Stimulated activated CD4-positive, alpha-beta T cell treated with anti-CD3 and anti-CD28 coated beads, Interleukin-1b, Interleukin-23, amount 100 ng/mL, for 1 hour (primary cell): ENCODE measurements at places on chromosomes 12 and 14.

- no peak for DNase-seq
Observed at GRCh38 chr14:86782092-86782580, 1210.8 kb downstream of the GALC start.

GRCh38 chr12:108327621-108328344 lies 11.3 kb downstream of the CMKLR1 start:
- no peak for DNase-seq

DNA sequence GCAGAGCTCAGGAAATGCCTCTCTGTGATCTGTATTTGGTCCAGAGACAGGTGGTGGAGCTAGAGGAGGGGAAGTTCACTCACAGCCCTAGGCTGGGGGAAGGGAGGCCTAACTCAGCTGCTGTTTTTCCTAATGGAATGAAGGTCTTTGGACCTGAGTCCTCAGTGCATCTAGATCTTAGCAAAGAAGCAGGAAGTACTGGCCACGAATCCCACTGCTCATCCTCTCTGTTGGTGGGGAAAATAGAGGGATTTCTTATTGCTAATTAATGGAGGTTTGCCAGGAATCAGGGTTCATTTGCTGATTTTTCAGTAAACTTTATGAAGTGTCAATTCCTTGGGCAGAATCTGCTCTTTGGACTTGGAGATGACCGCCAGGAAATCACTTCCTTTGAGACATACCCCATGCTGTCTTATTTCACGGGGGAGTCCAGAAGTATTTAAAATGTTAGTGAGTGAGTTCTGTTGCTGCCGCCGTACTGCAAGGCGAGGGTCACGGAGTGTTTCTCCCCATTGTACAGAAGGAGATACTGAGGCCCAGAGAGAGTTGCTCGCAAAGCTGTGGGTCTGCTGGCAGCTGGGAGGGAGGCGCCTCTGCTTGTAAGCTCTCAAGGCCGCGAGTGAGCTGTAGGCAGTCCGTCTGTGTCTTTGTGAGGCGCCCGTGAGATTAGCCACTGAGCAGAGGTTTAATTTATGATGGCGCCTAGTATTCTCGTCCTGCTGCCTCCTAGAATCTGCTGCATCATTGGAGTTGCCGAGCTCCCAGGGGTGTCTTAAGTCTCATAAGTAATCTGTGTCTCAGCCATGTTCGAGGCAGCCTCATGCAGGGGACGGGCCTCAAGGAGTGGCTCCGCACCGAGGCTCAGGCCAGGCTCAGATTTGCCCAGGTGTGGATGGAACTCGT lies 88.2 kb downstream of the TSPAN9 start:
- DNase-seq = no peak

- DNase-seq = no peak
Observed at GRCh38 chr12:103748002-103748401, 93.0 kb downstream of the NT5DC3 start.

GRCh38 chr12:29104516-29104915 lies 44.6 kb upstream of the FAR2 start:
- no peak for DNase-seq

- DNase-seq = no peak
Observed at GRCh38 chr14:85527445-85528035, 2.4 kb upstream of the FLRT2 start.

DNA sequence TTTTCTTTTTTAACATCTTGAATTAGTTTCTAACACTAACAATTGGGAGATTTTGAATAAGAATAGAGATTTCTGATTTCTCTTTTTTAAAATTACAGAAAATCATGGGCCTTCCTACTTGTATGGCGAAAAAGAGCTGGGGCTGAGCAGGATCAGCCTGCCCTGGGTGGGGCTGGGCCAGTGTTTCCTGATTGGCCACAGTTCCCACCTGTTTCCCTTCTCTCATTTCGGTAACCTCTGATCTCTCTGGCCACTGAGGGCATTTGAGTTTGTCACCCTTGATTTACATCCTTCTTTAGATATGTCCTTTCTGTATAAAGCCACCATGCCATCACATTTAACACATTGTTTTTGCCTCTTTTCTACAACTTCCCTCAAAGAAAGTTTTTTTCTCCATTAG lies 254.2 kb downstream of the ZFP36L1 start:
- no peak for DNase-seq

DNA sequence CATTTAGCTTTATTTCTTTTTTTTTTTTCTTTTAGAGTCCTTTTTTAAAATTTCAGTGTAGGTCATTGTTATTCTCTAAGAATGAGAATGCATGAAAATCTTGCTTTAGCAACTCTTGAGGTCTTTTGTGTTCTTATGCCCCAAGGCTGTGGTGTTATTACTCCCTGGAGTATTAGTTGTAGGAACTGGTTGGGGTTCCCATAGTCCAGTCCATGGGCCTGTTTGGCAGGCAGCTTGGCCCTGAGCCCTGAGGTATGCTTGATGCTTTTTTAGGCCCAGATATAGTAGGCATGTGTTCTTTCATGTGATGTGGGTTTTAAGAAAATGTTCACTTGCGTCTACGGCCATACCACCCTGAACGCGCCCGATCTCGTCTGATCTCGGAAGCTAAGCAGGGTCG lies 1.6 kb downstream of the FAM234B start:
- no peak for DNase-seq

DNA sequence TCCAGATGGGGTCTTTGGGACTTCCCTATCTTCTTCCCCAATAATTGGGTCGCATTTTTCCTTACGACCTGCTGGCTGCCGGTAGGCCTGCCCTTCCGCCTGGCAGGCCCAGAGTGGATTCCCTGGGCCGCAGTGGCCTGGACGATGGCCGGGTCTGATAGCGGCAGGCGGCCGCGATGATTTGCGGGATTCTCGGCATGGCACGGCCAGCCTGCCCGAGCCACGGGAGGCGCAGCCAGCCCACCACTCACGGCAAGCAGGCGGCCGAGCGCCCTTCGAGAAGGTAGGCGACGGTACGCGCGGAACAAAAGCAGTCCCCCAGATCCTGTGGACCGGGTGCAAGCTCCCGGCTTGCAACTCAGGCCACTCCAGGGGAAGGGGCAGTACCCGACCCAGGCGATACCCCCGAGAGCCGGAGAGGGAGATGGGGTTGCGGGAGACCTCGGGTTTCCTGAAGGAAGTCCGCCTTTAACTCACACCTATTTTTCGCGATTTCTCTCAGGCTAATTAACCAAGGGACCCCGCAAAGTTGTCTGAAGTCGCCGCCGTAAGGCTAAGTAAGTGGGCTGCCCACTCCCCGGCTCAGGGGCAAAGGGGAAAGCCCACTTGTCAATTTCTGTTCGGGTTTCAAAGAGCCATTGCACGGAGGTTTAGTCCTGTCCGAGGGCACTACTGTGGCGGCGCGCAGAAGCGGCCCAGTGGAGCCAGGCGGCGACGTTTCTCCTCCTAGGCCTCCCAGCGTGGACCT lies 1.4 kb upstream of the GSC start:
- no peak for DNase-seq

- DNase-seq = peak; percentile 27
Observed at GRCh38 chr14:100438678-100439592, 115.8 kb downstream of the SLC25A47 start.

DNA sequence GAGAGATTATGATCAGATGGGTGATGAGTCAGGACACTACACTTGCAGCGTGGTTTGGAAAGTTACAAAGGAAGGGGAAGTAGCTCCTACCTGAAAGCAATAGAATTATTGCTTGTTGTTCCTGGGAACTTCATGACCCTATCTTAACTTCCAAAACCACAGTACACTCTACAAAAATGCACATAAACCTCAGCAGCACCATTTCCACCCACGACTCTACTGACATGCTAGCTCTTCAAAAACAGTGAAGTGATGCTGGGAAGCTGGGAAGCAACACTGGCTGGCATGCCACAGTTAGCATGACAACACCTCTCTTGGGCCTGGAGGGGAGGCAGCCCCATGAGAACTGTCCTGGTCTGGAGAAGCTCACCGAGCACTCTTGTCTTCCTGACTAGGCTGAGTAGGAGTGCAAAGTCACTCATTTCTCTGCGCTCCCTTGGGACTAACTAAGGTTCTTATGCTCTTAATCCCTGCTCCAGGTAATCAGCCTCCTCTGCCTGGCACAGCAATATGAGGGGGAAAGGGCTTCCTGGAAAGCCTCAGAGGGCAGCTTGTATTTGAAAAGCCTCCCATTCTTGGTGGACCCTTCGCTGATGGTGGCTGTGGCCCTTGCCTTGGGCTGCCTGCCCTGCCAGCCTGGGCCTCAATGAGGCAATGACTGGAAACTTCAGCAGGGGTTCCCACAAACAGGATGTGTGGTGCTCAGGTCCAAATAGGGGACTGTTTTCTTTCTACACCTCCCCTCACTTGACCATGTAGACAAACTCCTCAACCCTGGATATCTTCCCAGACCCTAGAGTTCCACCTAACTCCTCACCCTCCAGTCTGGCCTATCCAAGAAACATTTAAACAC lies 1.2 kb downstream of the KRT3 start:
- no peak for DNase-seq

GRCh38 chr12:50059440-50060119 lies 2.2 kb downstream of the ASIC1 start:
- no peak for DNase-seq

DNA sequence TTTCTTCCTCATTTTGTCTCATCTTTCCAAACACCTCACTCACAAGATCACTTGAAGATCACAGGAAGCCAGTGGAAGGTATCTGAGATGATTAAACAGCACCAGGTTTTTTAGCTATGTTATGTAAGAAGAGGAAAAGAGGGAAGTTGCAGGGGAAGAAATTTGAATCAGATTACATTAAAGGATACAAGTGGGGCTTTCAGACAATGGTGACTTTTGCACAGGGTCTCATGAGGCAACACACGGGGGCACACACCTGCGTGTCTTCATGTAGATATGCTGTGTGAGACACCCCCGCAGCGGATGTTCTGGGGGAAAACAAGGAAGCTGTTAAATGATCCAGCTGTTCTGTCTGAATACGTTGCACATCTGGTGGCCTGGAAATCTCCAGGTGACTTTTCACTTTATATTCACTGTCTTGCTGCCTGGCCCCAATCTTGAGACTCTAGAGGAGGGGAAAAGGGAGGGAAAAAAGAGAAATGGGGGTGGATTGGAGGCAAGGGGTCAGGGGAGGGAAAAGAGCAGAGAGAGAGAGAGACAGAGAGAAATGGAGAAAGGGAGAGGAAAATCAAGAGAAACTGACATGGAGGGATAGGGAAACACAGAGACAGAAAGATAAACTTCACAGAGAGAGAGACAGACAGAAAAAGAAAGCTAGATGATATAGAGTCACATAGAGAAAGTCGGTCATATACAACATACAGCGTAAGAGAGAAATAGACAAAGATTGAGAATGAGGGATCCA lies 36.3 kb upstream of the PPP1CC start:
- no peak for DNase-seq

GRCh38 chr14:99447739-99448138 lies 32.9 kb downstream of the SETD3 start:
- DNase-seq = no peak

- no peak for DNase-seq
Observed at GRCh38 chr12:124440841-124441381, 126.5 kb downstream of the NCOR2 start.

- DNase-seq = no peak
Observed at GRCh38 chr12:2443776-2444175, 351.0 kb upstream of the FKBP4 start.

DNA sequence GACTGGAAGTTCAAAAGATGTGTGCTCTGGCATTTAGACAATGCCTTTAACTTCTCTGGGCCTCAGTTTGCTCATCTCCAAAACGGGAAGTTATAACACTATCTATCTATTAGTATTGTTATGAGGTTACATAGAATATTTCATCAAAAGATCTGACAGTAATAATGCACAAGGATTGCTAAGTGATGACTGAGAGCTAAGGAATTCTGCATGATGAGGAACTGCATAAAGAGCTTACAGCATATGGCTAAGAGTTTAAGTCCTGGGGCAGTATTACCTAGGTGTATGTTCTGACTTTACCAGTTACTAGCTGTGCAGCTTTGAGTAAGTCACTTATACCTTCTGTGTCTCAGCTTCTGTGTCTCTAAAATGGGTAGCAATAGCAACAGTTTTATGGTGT lies 160.1 kb upstream of the TMPO start:
- DNase-seq = no peak

- DNase-seq = no peak
Observed at GRCh38 chr12:132454193-132454932, 35.6 kb upstream of the FBRSL1 start.

DNA sequence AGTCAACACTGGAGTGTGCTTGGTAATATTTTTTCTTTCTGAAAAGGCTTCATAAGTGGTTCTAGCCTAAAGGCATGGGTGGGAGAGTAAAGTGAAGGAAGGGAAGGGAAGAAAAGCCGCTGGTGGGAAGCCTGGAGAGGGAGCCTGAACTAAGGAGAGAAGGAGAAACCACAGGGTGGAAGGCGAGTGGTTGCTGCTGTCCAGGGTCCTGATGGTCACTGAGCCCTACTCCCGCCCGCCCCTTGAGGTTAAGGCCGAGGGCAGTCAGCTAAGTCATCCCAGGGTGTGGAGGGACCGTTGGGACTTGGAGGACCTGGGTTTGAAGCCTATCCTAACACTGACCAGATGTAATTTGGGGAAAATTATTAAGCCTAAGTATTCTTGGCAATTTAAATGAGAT lies 189.1 kb downstream of the PIWIL1 start:
- DNase-seq = no peak

DNA sequence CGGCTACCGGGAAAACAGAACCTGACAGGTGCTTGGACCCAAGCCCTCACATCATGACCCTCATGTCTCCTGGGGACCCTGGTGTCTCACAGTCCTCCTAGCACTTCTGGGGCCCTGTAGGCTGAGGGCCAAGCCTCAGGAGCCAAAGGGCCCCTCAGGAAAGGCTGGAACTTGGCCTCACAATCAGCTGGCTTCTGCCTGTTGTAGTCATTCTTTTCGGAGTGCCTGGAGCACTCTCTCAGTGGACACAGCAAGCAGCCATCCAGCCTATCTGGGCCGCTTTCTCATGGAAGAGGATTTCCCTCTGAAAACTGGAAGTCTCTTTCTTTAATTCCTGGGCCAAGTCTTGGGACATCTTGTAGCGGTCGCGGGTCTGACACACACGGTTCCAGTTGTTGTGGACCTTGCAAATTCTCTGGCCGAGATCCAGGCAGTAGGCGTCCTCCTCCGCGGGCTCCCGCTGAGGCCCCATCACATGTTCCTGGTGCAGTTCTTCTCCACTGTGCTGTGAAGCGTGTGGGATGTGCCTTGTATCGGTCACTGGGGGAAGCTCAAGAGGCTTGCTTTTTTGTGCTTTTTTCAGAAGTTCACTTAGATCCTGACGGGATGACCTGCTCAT lies 169.3 kb downstream of the EMP1 start:
- DNase-seq = no peak

DNA sequence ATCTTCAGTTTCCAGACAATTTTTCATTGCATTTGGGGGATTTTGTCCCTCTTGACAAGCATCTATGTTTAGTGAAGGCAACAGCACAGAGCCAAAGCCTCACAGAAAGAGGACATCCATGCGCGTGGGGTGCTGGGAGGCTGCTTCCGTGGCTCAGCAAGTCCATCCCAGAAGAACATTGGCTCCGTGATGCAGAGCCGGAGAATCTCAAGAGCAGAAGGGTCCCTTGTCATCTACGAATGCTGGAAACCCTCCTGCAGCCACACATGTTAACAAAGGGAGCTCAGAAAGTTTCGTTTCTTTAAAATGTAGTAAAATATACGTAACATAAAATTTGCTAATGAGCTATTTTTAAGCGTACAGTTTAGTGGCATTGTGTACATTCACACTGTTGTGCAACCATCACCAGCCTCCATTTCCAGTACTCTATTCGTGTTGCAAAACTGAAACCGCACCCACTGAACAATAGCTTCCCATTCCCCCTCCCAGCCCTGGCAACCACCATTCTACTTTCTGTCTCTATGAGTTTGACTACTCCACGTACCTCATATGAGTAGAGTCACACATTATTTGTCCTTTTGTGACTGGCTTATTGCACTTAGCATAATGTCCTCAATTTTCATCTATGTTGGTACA lies 185.9 kb downstream of the TTC7B start:
- no peak for DNase-seq

- DNase-seq = no peak
Observed at GRCh38 chr14:31449971-31450610, 7.2 kb downstream of the DTD2 start.
